WERI-Rb-1 (cell line): ENCODE measurements at places on chromosomes 16 and 17.

DNA sequence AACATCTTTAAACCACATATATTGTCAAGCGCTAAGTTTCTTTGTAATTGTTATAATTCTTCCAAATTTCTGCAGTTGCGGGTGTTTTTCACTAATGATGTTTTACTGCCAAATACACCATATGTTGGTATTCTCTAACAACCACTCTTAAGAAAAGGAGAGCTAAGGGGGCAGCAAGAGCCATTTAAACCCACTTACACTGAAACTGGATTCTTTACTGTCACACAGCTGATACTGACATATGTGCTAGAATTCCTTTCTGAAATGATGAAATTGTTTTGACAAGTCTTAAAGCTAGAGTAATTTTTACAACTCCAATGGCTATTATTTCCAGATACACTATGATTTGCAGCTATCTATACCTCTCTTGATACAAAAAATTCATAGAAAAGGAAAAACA, 483.1 kb downstream of the CDH11 start:
- DNase-seq: no peak

GRCh38 chr17:82870091-82870491, 30.3 kb upstream of the ZNF750 start:
- no peak for DNase-seq

DNA sequence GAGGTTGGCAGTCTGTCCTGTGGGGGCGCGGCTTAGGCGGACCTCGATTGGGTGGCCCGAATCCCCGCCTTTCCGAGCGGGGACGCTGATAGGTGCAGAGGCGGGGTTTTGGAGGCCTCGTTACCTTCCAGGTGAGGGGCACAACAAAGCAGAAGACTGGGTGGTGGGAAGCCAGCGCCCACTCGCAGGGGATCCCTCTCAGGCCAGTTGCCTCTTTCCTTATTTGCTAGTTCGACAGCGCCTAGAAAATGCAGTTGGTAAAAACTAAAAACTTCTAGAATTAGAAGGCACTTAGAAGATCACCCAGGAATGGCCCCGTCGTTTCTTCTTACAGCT, 730 bp downstream of the KAT7 start:
- no peak for DNase-seq

DNA sequence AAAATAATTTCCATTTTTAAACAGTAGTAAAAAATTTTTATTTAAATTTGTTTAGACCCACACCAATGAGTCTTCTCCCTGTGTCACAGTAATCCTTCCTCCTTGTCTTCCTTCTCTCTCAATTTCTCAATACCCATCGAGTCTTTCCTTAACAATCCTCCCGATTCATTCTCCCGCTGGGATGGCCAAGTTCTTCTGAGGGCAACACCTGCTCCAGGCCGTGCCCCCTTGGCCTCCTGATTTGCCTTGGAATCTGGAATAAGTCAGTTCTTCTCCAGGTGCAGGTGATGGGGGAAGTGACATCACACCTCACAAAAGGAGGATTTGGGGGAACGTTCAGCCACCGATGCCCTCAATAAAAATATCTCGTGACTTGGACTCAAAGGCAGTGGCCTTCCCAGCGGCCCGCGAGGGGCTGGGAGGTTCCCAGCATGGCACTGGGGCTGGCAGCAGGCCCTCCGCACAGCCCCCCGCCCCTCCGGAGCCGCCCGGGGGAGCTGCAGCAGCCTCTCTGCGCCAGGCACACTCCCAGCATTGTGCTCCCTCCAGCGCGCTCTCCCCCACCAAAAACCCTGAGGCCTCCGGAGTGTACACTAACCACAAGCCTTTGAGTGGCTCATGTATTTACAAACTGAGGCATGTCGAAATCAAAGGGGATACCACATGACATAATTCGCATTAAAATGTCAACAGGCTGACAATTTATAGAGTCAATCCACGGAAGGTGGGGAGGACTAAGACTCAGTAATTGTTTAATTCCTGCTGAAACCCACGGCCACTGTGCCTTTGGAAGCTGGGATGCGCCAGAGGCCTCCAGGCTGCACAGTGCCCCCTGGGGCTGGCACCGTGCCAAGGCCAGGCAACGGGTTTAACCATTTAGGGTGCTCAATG, 120.5 kb downstream of the ZFHX3 start:
- no peak for DNase-seq

DNA sequence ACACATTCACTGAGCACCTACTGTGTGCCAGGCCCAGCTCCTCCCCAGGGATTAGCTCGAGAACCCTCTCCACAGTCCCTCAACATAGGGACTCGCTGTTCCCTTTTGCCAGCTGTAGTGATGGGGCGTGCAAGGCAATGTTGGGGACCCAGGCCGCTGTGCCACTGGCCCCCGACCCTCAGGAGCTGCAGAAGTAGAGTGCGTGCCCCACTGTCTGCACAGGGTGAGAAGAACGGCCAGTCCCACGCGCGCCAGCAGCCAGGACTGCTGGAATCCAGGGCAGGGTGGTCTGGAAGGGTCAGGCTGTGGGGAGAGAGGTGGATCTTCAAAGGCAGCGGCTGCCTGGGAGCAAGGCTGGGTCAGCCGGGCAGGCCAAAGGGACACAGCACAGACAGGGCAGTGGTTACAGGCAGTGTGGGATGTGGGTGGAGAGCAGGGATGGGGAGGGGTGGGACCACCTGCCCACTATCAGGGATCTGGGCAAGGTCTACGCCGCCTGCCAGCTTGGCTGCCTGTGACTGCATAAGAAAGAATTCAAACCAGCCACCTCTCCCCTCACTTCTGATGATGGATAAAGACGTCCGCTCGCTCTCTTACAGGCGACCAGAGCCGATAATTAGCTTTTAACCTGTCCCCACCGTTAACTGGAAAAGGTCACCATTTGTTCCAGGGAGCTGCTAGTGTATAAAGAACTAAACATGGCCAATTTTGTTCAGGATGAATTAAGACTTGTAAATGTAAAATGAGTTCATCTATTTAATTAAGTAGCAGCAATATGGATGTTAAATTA, 86.7 kb upstream of the GSE1 start:
- DNase-seq: no peak

- no peak for DNase-seq
Measured at GRCh38 chr16:48628359-48628985, 18.5 kb upstream of the N4BP1 start.

DNA sequence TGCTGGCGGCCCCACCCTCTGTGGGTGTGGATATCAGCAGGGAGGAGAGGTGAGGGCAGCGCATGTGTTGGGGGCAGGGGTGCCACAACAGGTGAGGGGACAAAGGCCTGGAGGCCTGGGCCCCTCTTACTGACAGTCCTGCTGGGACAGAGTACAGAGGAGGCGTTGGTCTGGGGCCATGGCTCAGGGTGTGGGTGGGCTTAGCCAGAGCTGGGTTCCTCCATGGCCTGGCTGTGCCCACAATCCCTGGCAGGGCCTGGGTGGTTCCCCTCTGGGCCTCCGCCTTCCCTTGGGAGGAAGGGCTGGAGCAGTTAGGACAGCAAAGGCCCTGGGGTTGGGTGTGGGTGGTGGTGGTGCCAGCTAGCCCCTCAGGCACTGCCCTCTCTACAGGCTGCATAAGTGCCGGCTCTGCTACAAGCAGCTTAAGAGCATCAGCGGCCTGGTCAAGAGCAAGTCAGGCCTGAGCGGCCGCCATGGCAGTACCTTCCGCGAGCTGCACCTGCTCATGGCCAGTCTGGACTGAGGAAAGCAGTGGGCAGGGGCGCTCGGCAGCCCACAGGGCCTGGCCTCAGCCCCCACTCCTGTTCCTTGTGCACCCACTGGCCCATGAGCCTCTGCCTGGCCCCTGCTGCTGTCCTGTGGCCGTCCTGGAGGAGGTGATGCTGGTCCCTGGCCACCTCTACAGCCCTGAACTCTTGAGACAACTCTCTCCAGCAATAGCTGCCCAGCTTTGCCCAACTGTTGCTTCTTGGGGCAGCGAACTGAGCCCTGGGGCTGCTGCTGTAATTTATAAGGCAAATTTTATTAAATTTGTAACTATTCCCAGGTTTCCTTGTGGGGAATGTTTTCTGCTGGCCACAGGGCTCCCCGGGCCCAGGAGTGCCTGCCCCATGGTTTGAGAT, 21.1 kb downstream of the KATNB1 start:
- DNase-seq: no peak

GRCh38 chr16:46842192-46842895, 11.4 kb upstream of the C16orf87 start:
- no peak for DNase-seq

DNA sequence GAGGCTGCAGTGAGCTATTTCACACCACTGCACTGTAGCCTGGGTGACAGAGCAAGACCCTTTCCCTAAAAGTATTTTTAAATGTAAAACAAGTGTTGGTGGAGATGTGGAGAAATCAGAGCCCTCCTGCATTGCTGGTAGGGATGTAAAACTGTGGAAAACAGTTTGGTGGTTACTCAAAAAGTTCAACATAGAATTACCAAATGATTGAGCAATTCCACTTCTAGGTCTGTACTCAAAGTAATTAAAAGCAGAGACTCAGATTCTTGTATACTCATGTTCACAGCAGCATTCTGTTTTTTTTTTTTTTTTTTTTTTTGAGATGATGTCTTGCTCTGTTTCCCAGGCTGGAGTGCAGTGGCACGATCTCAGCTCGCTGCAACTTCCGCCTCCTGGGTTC, 141.8 kb downstream of the PITPNC1 start:
- DNase-seq: no peak

GRCh38 chr17:44310609-44311376, 2.4 kb downstream of the RUNDC3A start:
- no peak for DNase-seq

- peak; percentile 93 for DNase-seq
Measured at GRCh38 chr16:27374804-27375425, 27.1 kb upstream of the IL21R start.

GRCh38 chr17:38750044-38750311, 1.8 kb upstream of the PCGF2 start:
- DNase-seq: no peak

- no peak for DNase-seq
Measured at GRCh38 chr17:28008513-28008912, 34.0 kb upstream of the NLK start.

- no peak for DNase-seq
Measured at GRCh38 chr17:62781831-62782251, 26.3 kb downstream of the MARCHF10 start.

DNA sequence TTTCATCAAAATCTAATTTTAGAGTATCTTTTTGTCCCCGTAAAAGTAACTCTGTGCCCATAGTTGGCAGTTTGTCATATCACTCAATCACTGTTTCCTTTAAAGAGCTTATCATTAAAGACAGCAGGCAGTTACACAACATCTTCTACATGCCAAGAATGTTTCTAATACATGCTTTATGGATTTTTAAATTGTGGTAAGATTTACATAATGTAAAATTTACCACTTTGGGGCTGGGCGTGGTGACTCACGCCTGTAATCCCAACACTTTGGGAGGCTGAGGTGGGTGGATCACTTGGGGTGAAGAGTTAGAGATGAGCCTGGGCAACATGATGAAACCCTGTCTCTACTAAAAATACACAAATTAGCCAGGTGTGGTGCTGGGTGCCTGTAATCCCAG, 687.2 kb downstream of the WWOX start:
- no peak for DNase-seq

- no peak for DNase-seq
Measured at GRCh38 chr16:78505544-78506366, 406.3 kb downstream of the WWOX start.

- peak; percentile 44 for DNase-seq
Measured at GRCh38 chr17:3683054-3683511, 12.9 kb downstream of the P2RX5 start.

GRCh38 chr16:19884611-19885450, at the start of gene GPRC5B:
Gene GPRC5B, minus strand, starts transcription at chr16:19884848. Its CDS starts 12,003 bp downstream, at chr16:19872845.
- peak; percentile 51 for DNase-seq

DNA sequence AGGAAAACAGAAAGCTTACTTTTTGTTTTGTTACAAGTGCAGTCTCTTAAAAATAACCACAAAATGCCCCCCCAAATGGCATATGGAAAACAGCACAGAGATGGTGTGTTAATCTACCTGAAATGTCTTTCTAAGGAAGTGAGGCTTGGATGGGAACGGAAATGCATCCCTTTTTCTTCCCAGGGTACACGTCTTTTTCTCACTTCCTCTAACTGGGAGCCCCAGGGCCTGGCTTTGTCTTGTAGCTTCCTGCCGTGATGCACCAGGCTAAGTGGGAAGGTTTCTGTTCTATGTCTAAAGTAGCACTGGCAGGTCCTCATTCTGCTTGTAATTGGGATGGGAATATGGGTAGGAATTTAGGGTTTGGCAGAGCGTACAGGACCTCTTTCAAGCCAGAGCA, 52.5 kb upstream of the CACNG3 start:
- DNase-seq: no peak

DNA sequence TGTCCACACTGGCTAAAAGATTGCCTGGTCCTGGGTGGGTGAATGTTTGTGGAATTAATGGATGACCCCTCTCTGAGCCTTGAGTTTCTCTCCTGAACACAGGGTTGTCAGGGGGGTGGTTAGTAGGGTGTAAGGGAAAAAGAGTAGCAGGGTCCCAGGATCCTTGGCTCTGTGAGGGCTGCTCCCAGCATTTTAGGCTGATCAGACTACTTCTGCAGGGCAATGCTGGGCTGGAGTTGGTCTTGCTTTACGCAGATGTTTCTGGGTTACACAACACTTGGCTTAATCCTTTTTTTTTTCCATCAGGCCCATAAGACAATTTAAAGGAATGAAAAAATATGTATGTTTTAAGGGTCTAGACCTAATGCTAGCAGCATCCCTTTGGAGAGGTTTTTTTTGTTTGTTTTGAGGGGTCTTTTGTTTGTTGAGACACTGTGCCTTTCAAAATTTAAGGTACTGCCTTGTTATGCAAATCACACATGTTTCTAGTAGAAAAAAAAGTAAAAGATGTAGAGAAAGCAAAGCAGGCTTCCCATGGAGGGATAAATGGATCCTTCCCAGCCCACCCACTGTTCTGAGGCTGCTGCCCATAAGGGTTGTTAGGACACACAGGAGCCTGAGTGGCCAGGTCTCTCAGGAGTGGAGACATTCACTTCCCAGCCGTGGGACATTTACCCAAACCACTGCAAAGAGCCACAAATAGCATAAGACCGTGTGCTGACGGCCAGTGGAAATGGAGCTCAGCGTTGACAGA, 225.6 kb upstream of the HSBP1 start:
- DNase-seq: no peak

GRCh38 chr17:77049440-77049839, 91.3 kb upstream of the SEC14L1 start:
- DNase-seq: peak; percentile 76

DNA sequence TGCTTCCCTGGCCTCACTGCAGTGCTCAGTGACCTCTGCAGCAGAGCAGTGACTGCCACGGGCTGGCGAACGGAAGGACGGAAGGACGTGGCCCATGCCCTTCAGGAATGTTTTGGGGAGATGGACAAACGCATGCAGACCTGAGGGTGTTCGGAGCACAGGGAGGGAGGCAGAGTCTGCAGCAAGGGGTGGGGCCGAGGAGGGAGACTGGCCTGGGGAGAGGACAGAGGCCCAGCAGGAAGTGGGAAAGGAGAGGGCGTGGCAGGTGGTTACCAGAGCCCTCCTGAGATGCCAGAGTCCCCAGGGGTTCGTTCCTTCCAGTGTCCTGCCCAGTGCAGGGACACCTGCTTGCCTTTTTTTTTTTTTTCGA, 21.9 kb downstream of the ADORA2B start:
- DNase-seq: no peak

GRCh38 chr16:53937161-53937880, 233.4 kb downstream of the FTO start:
- DNase-seq: peak; percentile 68
